ENCODE measurements at places on chromosomes 16 and 17.

GRCh38 chr17:5581655-5582054 is 2.7 kb downstream of the NLRP1 start:
- DNase-seq = no peak

DNA sequence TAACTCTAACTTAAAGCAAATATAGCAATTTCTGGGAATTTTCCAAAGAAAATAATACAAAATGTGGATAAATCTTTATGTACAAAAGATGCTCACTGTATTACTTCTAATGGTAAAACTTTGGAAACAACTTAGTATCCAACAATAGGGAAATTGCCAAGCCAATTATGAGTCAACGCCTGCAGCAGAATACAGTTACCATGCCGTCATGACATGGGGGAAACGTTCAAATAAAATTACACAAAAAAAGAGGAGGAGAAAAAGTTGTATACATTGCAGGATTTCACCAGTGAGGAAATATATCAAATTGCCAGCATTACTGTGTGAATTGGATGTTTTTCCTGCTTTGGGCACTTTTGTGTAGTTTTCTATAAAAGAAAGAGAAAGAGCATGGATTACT is 469.6 kb downstream of the SOX9 start:
- no peak for DNase-seq

- no peak for DNase-seq
Observed at GRCh38 chr16:74611721-74612120, 4.8 kb upstream of the GLG1 start.

DNA sequence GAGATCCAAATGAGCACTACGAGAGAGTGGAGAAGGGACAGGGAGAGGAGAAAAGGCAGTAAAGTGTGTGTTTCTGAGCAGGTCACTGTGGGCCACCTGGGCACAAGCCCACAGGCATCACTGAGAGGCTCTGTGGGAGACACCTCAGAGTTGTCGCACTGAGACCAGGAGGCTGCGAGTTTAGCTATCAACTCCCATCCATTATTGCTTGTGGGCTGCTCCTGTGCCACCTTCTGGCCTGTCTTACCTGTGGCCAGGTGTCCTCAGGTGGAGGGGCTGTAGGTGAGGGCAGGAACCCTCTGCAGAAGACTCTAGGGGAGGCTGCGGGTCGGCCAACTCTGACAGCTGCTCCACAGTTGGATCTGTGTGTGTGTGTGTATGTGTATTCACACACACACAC is 2.5 kb upstream of the PRR29 start:
- DNase-seq = no peak

- DNase-seq = no peak
Observed at GRCh38 chr17:77466140-77466539, 325.4 kb downstream of the SEC14L1 start.

GRCh38 chr16:57647136-57647875 is 18.9 kb downstream of the ADGRG1 start:
- no peak for DNase-seq

GRCh38 chr17:69960755-69961154 is 114.3 kb upstream of the KCNJ16 start:
- DNase-seq = no peak

DNA sequence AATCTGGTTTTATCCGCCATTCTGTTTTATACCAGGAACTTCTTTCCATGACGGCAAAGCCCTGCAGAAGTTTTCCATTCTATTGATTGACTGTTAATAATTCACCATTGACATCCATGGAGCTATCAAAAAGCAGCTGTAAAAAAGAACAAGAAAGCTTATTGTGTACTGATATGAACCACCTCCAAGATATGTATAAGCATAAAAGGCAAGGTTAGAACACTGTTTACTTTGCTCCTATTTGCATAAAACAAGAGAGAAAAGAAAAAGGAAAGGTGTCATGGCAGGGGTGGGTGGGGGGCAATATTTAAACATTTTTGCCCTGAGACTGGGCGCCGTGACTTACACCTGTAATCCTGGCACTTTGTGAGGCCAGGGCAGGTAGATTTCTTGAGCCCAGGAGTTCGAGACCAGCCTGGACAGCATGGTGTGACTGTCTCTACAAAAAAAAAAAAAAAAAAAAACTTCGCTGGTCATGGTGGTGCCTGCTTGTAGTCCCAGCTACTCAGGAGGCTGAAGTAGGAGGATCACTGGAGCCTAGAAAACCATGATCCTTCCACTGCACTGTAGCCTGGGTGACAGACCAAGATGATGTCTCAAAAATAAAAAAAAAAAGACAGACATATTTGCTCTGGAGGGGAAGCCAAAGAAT is 52.5 kb downstream of the TMEM114 start:
- DNase-seq = no peak

GRCh38 chr16:56625943-56626654 is 518 bp downstream of the MT1E start:
- no peak for DNase-seq

- peak; percentile 78 for DNase-seq
Observed at GRCh38 chr17:42112552-42113176, at the start of gene DHX58. Gene DHX58 (minus strand): TSS chr17:42112714. CDS start chr17:42111892, 822 bp downstream.

DNA sequence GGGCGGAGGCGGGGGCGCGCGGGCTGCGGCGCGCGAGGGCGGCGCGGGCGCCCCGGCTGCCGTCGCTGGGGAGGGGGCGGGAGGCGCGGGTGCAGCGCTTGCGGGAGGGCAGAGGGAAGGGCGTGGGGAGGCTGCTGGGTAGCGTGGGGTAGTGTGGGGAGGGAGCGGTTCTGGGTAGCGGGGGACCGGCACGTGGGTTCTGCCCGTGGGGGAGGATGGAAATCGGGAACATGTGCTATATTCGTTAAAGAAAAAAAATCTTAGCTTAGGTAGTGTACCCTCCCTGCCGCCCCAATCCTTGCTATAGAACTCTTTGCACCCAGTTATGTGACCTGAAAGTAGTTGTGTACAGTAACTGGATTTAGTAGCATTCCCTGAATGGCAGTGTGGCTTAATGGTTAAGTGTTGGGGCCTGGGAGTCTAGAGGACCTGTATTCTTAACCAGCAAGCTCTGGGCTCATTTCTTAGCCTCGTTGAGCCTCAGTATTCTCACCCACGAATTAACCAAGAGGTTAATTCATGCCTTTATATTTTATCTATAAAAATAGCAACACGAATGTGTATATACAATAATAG is 646 bp downstream of the RABEP1 start:
- peak; percentile 33 for DNase-seq

DNA sequence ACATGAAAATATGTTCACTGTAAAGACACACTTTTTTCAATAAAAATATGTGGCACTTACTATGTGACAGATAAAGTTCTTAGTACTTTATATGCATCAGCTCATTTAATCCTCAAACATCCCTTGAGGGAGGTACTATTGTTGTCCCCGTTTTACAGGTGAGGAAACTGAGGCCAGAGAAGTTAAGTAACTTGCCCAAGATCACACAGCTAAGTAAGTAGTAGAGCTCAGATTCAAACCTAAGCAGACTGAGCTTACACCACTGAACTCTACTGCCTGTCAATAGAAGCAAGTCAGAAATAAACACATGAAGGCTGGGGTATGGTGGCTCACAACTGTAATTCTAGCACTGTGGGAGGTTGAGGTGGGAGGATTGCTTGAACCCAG is 13.9 kb downstream of the CDH3 start:
- no peak for DNase-seq

DNA sequence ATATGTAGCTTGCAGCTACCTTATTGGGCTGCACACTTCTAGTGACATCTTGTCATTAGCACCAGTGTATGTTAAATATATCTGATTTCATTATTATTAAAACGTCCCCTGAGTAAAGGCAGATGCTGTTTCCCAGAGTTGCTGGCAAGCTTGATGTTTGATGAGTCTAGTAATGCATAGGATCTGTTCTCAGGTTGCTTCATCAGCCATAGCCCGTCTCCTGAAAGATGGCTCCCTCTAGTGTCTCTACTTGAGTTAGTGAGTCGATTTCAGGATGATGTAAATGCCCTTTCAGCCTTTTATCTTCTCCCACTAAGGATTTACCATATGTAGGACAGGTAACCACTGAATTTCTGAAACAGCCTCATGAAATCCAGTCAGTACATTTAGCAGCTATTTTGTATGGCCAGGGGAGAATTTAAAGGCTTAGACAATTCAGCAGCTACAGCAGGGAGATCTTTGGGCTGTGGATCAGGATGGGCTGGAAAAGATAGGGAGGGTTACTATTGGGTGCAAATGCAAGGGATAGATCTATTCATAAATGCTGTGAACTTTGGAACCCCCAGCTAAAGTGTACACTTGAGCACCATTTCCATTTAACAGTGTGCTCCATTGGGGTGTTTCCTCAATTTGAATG is 376.3 kb downstream of the CNTNAP4 start:
- DNase-seq = no peak

DNA sequence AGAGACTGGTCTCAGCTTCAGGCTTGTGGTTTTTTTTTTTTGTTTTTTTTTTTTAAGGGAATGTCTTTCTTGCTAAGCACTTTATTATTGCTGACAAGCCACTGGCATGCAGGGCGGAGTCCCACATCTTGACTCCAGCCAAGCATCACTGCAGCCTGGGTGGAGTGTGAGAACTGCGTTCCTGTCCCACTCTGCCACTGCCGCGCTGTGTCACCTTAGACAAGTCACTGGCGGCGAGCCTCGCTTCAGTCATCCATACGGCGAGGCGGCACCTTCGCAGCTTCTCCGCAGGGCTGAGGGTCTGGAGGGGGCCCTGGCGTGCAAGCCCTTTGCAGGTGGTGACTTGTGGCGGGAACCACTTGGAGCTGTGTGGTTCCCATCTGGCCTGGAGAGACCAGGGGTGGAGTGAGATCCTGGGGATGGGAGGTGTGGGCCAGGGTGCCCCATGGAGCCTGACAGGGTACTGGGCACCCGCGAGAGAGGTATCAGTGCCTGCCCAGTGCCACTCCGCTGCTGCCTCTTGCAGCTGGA is 99.1 kb upstream of the CIBAR2 start:
- DNase-seq = no peak

DNA sequence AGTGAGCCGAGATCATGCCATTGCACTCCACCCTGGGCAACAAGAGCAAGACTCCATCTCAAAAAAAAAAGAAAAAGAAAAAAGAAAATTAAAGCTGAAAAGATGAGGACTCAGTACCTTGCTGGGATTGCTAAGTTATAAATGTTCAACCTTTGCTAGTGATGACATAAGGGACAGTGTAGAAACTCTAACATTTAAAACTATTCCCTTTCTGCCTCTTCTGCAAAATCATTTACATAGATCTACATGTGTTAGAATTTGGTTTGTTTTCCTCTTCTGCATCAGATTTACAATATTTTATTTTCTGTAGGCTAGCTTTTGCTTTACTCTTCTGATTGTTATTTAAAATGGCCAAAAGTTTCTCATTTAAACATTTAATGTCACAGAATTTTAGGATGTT is 49.5 kb upstream of the HAS3 start:
- DNase-seq = no peak

- no peak for DNase-seq
Observed at GRCh38 chr16:23690771-23691482, 12.2 kb downstream of the PLK1 start.

- DNase-seq = no peak
Observed at GRCh38 chr16:50988441-50988840, 162.6 kb downstream of the SALL1 start.

- peak; percentile 35 for DNase-seq
Observed at GRCh38 chr17:55717898-55718735, 4.5 kb downstream of the TMEM100 start.

GRCh38 chr17:39676198-39676819 is 8.1 kb downstream of the PNMT start:
- DNase-seq = no peak

DNA sequence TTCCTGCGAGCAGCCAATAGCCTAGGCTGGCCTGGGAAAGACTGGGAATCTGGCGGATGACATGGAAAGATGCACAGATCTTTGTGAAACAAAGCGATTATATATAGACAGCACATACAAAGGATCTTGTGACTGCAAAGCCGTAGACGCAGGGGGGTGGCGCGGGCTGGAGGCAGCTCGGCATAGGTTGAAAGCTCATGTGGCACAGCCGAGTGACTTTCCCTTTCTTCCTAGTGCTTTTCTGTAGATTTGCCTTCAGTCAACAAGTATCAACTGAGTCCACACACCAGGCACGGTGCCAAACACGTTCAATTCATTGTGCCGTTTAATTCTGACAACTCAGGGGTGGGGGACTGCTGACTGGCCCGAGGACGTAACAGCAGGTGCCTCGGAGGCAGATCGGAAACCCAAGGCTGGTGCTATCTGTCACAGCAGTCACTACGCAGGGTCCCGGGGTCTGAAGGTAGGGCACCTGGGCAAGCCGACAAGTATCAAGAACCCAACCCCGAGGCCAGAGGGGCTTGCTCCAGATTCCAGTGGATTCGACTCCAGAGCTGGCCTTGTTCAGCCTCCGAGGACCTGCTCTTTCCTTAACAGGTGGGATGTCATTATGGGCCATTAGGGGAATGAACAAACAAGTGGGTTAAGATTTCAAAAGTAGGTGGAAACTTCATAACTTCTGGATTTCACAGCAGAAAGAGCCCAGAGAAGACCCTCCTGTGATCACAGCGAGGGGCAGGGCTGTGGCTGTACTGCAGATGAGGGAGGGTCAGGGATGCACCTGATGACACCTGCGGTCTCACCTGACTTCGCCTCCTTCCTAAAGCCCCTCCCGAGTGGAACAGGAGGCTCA is 5.9 kb downstream of the PAM16 start:
- DNase-seq = no peak

GRCh38 chr16:61549327-61549726 is 486.9 kb downstream of the CDH8 start:
- DNase-seq = no peak

DNA sequence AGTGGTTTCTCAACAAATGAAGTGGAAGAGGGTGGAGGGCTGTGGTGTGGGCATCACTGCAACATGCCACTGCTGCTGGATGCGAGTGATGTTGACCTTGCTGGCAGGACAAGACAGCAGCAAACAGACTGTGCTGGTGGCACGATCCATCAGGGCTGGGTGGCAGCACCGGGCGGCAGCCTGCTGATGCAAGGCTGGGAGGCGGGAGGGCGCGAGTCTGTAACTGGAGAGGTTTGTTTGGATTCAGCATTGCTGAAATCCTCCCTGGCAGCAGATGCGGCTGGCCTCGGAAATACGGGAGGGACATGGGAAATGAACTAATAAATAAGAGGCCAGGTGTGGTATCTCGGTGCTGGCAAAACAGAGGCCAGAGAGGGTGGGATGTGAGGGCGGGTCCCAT is 224.2 kb downstream of the ENGASE start:
- DNase-seq = no peak

GRCh38 chr16:75787440-75787839 is 61.1 kb upstream of the CPHXL start:
- DNase-seq = no peak

GRCh38 chr16:50718061-50718760 is 23.7 kb upstream of the CYLD start:
- no peak for DNase-seq

- DNase-seq = no peak
Observed at GRCh38 chr17:7848131-7848579, 6.7 kb upstream of the TMEM88 start.

DNA sequence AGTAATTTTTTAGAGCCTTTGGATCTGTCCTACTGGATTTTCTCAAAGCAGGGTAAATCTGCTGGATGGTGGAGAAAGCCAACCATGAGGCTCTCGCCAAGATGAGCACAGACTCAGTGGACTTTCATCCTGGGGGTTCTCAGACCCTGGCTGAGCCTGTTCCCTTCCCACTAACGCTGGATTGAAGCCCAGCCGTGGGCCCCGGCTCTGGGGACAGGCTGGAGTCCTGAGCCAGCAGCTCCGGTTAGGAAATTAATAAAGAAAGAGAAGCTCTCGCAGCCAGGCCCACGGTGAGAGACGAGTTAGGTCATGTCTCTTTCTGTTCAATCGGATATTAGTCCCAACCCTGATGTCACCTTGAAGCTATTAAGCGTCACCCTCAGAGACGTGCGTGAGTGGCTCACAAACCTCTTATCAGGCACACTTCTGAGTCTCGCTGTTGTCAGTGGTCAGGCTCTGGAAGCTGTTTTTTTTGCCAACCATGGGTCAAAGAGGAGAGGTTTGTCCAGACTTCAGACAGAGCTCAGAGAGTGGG is 27.1 kb downstream of the MEOX1 start:
- DNase-seq = no peak

Measured in activated CD4-positive, alpha-beta T cell treated with anti-CD3 and anti-CD28 coated beads for 1 hour (primary cell).